Activated T-helper 17 cell treated with anti-CD3 and anti-CD28 coated beads, Interleukin-2, amount 50 U/mL, for 72 hours (primary cell): ENCODE measurements at places on chromosomes 1 and 21. TPM values are rescaled to one million over a fixed set of nuclear protein-coding genes. Genes with fewer than 3 reads are reported as not detected.

- no peak for ATAC-seq
Observed at GRCh38 chr1:47590523-47591225, 152.8 kb downstream of the FOXD2 start.

DNA sequence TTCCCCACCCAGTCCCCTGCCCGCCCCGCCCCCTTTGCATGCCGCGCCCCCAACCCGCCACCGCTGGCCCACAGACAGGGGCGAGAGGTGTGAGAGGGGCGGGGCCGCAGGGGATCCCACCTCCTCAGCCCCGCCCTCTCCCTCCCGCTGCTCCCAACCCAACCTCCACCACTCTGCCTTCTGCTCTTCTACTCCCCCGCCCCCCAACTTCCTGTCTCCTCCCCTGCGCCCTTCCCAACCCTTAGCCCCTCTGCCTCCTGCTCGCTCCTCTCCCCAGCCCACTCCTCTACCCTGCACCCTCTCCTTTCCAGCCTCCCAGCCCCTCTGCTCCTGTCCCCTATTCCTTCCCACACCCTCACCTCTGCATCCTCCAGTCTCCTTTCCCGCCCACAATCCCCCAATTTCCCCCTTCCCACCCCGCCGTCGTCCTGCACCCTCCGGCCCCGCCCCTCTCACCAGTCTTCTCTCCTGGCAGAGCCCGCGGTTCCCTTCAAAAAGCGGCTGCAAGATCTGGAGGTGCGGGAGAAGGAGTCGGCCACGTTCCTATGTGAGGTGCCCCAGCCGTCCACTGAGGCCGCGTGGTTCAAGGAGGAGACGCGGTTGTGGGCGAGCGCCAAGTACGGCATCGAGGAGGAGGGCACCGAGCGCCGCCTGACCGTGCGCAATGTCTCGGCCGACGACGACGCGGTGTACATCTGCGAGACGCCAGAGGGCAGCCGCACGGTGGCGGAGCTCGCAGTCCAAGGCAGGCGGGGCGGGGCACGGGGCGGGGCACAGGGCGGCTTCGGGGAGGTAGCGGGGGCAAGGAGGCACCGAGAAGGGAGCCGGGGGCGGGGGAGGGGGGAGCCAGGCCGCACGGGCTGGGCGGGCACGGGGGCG is 5.4 kb downstream of the OBSCN start:
- peak; percentile 94 for ATAC-seq

NMNAT2 gene
- total RNA-seq = not detected

B3GALT2 gene
- 1.4 TPM for total RNA-seq

DNA sequence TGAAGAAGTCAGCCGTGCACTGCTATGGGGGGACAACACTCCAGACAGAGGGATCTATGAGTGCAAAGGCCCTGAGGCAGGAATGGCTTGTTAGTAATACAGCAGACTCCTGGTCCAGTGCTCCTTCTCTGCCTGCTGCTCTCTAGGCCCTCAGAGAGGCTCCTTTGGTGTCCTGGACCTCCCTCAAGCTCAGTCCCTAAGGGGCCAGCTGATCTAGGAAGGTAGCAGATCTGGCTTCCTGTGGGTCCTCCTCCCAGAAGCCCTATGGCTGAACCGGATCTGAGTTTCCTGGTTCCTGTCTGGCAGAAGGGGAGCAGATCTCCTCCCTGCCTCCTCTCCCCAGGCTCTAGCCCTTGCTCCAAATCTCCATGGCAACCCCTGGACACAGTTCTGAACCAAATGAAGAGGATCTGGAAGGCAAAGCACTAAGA is at the start of gene LDLRAD2:
TSS of gene LDLRAD2 (plus strand) at position 391 of the 431 bp plus-strand sequence. CDS start 187 bp downstream, outside the sequence.
- ATAC-seq = no peak

- ATAC-seq = no peak
Observed at GRCh38 chr1:94590203-94591137, 48.9 kb upstream of the F3 start.

RGL1 gene
- total RNA-seq = 2.6 TPM

DNA sequence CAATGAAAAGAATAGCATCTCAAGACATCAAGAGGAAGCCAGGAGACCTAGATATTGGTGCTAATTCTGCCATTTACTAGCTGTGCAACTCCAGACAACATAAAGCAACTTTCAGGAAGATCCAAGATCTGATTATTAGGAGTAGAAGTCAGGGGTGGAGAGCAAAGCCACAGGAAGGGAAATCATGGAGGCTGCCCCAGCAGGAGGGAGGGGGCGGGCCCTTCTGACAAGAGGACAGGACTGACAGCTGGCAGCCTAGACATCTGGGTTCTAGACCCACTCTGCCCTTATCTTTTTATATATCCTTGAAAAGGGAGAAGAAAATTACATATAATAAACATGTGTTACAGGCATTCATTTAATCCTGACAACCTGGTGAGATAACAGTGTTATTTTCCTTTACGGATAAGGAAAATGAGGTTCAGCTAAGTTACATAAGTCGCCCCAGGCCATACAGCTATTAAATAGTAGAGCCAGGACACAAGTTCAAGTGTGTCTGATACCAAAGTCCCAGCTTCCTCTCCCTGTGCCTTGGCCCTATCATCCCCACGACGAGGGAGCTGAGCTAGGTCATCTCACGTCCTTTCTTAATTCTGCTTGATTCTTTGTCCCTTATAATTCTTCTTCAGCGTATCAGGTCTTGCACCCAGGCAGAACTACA is 46.6 kb downstream of the ARHGEF11 start:
- ATAC-seq = no peak
